CD4-positive, alpha-beta T cell treated with Interleukin-6 for 4 hours (primary cell): ENCODE measurements at places on chromosomes 2 and 18.

DNA sequence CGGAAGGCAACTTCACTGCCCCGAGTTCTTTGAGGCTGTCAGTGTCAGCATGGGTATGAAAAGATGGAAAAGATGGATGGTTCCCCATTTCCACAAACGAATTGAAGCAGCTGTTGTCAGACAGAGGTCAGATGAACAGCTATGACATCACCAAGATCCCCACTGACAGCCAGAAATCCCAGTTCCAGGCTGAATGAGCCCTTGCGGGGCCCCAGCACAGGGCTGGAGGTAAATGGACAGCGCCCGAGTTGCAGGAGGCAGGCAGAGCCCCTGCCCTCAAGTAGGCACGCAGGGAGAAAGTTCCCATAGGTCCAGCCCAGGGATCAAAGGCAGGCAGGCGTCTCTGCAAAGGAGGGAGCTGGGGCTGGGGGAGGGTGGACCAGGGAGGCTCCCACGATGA, 169.5 kb upstream of the AGAP1 start:
- DNase-seq = no peak

GRCh38 chr18:49638209-49638785, 76.4 kb downstream of the LIPG start:
- DNase-seq = no peak

DNA sequence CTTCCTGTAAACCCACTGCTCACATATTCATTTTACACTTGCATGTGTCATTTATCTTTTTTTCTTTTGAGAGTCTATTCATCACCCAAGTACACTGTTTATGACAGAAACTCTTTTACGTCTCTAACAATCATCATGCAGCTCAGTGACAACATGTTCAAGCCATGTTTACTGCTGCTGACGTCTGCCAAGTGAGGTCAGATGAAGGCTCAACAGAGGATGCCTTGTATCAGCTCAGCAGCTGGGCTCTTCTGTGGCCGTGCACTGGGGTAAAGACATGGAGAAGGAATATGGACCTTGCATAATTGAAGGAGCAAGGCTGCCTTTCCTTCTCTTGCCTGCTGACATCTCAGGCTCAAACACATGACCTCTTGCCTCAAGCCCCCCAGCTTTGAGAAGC, 99.6 kb downstream of the ADD2 start:
- DNase-seq = no peak

DNA sequence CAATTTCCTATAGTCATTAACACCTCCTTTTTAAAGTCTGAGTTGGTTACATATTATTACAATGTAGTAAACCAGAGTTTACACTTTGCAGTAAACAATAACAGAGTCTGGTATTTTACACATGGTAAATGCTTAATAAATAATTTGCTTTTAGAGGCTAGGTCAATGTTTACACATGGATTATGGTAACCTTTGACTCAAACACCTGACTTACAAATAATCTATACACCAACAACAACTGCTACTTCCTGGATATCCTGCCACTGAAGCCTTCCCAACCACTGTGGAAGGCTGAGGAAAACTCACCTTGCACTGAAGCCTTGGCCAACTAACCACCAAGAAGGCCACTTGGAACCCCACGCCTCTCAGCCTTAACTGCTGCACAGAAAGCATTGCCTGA, 5.4 kb downstream of the ALS2 start:
- no peak for DNase-seq

DNA sequence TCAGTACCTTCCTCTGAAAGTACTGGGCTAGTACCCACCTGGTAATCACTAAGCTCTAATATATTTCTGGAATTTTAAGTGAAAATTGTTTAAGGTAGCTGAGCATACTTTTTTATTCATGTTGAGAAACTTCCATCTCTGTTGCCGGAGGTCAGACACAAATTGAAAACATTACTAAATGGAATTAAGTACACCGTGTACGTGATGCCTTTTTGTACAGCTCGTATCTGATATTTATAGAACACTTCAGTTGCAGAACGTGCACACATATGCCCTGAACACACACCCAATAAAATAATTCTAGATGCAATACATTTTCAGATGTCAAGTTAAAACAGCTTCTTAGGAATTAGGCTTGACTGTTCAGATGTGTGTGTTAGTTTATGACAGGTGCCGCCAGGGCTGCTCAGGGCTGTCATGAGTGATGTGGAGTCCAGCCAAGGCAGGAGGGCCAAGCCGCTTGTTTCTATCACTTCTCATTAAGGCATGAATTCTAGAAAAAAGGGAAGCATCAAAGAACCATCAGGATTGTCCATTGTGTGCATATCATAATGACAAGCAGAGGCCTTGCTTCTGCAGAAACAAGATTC, 80.9 kb upstream of the FOSL2 start:
- DNase-seq = no peak

- no peak for DNase-seq
Measured at GRCh38 chr2:126852361-126852760, 46.3 kb upstream of the TEX51 start.

GRCh38 chr2:1707771-1708418, 36.4 kb downstream of the PXDN start:
- DNase-seq = no peak
